ENCODE measurements at places on chromosomes 5 and 9.

DNA sequence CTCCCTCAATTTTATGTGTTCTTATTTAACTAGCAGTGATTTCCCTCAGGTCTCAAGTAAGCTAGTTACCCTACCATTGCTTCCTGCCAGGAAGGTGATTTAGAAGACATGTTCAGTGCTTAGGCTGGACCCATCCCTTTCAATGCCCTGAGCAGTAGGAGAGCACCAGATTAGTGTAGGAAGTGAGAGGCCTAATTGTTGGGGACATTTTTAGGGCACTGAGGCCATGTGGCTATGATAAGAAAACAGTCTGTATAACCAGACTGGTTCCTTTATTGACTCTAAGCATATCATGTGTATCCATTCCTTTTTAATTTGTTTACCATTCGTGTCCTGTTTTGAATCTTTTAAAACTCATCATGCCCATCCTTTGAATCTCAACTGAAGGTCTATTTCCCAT lies 312.3 kb upstream of the PRR16 start:
- no peak for DNase-seq

DNA sequence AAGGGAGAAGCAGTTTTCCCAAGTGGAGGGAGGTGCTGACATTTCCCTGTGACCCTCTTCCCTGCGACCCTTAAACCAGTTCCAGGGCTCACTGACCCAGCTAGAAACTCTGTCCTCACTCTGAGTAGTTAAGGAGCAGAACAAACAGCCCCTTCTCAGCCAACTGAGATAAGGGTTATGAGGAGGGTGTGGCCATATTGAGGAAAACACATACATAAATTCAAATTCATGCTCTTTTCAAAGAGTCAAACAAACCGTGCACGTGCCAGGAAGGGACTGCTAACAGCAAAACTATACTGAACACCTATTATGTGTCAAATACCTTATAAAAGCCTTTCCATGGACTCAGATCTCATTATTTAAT lies 4.9 kb upstream of the AKNA start:
- no peak for DNase-seq

DNA sequence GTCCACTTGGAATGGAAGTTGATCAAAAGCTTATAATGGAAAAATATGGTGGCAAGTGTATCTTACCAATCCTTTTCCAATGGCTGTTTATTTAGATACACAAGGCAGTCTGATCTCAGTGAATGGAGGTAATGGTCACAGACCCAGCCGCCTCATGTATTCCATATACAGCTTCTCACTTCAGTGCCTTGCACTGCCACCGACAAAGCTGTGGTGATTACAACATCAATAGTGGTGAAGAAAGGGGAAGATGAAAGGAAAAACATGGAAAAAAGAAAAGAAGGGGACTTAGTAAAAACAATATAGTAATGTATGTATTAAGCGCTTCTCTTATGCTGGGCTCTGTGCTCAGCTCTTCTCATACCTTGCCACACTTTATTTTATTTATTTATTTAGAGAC lies 297.3 kb upstream of the RASA1 start:
- no peak for DNase-seq

GRCh38 chr5:154422298-154422697 lies 23.5 kb upstream of the SAP30L start:
- no peak for DNase-seq

GRCh38 chr5:58456026-58456425 lies 3.9 kb downstream of the PLK2 start:
- DNase-seq: no peak

- no peak for DNase-seq
Observed at GRCh38 chr5:166724284-166724683, 1567.2 kb upstream of the WWC1 start.

GRCh38 chr5:7673658-7674057 lies 177.3 kb downstream of the CFAP90 start:
- no peak for DNase-seq

DNA sequence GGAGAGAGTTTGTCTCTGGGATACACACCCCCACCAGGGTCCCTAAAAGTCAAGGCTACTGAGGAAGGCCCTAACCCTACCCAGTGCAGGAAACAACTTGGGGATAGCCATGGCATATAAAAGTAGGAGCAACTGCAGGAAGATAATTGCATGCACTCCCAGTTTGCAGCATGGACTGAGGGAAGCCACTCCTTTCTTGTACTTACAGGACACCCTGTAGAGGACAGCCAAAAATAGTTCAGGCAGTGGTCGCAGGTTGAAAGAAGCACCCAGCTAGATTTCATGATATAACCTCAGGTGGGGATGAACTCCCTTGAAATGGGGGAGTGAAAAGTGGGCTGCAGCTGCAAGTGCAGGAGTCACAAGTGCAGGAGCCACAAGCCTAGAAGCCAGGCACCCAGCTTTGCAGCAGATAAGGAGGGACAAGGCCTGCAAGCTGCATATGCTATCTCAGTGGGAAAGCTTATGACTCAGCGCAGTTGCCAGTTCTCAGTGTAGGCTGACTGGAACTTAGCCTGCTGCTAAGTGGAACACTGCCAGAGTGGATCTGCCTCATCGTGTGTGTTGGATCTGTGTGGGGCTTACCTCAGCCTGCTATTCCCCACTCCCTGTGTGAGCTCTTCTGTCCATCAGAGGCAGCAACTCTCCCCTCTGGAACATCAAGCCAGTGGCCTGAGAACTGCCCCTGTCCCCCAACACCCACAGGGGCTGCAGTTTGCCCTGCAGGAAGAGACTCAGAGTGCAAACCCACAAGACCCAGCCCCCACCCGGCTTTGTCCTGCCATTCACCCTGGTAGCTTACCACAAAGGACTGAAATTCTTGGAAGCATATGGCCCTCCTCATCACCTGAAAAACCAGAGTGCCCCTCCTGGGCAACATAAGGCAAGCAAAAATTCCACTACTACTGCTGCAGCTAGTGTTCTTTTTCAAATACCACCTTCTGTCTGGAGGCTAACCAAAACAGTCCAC lies 42.7 kb downstream of the CYLC2 start:
- DNase-seq: no peak

- no peak for DNase-seq
Observed at GRCh38 chr5:172791286-172791685, 20.3 kb upstream of the DUSP1 start.

DNA sequence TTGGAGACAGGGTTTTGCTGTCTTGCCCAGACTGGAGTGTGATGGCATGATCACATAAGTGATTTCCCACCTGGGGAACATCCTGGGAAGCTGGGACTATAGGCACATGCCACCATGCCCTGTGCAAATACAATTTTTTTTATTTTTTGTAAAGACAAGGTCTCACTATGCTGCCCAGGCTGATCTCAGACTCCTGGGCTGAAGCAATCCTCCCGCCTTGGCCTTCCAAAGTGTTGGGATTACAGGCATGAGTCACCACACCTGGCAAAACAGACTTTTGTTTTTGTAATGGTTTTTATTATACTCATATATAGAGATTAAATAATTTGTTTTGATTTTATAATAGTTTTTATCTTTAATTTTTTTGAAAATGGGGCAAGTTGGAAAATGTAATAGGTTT lies 14.7 kb downstream of the DNAJC25 start:
- no peak for DNase-seq

- no peak for DNase-seq
Observed at GRCh38 chr5:143050183-143050582, 280.0 kb downstream of the ARHGAP26 start.

All from HFFc6 (cell line).